ENCODE measurements at places on chromosomes 6 and 20.
A peak's percentile ranks its signal among the peaks of the same experiment; 100 is the strongest.

GRCh38 chr6:3277251-3277650 lies 18.5 kb downstream of the PSMG4 start:
- no peak for DNase-seq

- DNase-seq, result peak; percentile 27
Measured at GRCh38 chr6:132161283-132161682, 210.1 kb upstream of the CCN2 start.

DNA sequence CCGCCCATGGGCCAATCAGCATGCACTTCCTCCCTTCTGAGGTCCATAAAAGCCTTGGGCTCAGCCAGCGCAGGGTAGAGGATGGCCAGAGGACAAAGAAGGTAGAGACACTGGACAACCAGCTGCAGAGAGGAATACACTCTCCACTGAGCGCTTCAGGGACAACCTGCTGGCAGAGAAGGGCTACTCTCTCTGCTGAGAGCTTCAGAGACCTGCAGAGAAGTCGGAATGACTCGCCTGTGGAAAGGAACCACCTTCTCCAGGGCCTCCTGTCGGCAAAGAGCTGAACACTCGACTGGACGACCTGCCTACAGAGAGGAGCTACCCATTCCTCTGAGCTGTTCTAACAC lies 31.4 kb upstream of the SLA2 start:
- no peak for DNase-seq

- peak; percentile 59 for DNase-seq
Measured at GRCh38 chr6:18577491-18577890, 190.3 kb downstream of the RNF144B start.

DNA sequence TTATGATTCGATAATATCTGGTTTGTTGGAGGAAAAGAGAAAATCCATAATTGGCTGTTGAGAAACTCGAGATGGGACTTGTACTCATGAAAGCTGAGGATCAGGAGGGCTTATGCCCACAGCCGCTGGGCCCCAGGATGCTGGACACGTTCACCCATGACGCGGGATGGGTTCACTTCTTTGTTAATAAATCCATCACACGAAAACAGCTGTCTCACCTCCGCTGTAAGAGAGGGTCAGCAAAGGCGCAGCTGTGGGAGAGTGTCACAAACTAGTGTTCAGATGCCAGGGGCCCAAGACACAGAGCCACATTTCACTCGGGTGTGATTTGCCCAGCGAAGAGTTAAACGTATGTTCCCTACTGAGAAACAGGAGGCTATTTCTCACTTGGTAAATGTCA lies 315.1 kb downstream of the THBS2 start:
- no peak for DNase-seq

DNA sequence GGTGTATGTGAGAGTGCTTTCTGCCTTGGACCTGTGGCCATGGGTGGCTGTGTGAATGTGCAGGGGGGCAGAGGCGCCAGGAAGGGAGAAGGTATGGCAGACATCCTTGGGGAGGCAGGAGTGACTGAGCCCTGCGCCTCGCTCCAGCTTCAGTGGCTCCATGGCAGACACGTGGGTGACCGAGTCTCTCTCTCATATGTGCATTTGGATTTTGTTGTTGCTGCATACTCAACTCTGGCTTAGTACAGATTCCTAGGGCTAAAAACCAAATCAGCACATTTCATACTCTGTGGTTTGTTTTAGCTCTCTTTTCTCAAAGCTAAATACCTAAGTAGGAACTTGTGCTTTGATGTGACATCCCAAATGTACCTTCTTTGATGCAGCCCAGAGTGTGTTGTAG lies 97.6 kb downstream of the DTD1 start:
- no peak for DNase-seq

DNA sequence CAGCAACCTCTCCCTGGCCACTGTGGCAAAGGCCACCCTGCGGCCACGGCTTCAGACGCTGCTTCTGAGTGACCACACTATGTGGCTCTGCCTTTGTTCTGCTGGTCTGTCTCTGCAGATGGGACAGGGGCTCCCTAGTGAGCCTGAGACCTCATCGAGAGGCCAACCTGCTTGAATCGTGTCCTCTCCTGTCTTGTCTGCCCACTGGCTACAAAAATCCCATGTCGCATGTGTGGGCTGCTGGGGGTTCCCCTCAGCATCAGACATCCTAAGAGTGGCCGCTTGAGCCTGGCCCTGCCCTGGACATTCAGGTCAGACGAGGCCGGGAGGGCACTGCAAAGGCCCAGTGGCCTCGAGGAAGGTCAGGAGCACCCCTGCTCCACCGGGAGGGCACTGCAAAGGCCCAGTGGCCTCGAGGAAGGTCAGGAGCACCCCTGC lies 222.9 kb downstream of the DLL1 start:
- no peak for DNase-seq

- peak; percentile 70 for DNase-seq
Measured at GRCh38 chr20:3804254-3804751, 8.2 kb downstream of the CDC25B start.

DNA sequence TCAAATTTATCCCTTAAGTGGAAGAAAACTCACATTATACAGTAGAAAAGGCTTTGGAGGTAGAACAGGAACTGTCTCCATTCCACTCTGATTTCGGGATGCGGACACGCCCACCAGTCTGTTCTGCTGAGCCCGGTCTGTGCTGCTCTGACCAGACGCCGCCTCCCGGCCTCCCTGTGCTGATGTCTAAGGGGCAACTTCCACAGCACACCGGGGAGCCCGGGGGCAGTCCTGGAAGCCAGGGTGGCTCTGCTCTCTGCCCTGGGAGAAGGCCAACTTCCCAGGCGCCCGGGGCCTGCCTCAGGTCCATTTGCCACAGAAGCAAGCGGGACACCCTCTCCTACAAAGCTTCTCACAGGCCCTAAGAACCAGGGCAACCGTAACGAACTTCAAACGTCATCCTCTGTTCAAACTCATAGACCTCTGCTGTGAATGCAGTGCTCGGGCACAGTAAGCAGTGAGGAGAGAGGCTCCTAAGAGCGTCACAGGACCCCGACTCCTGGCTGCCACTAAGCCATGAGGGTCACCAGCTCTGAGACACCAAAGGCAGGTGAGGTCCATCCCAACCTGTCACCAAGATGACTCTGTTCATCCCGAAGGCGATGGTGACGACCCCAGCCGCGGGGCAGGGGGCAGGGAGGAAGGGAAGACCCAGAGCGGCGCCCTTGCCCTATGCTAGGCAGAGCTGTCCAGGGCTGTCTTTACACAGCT lies 5.6 kb downstream of the TAF4 start:
- no peak for DNase-seq

- DNase-seq, result no peak
Measured at GRCh38 chr20:25007491-25008305, 15.1 kb upstream of the APMAP start.

- no peak for DNase-seq
Measured at GRCh38 chr6:152428126-152428525, 209.0 kb downstream of the SYNE1 start.

DNA sequence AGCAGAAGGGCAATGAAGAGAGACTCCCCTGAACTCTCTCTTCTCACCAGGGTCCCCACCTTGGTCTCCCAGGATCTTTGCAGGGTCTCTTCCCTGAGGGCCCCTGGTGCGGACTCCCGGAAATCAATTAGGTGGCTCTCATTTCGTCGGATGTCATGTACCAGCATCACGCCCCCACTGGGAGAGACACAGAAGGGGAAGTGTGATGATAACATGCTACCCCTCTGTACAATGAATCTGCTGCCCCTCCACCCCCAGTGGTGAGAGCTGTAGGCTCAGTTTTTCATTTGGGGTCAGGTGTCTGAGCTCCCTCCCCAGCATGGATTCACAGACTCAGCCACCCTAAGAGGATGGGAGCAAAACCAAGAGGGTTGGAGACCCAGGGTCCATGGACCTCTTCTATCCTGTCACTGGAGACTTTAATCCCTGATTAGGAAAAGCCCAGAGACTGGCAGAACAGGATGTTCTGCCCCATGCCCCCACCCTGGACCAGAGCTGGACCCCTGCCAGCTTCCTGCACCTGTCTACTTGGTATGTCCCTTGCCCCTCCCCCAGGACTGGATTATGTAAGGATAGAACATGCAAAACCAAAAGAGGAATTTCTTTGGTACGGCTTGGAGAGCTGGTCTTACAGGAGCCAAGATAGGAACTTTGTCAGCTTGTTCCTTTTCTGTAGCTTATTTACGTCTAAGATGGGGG lies 11.1 kb downstream of the GGT7 start:
- DNase-seq, result no peak

GRCh38 chr6:161200610-161201370 lies 73.1 kb downstream of the AGPAT4 start:
- peak; percentile 49 for DNase-seq

Data from MV-4-11 (cell line).